ENCODE measurements at places on chromosomes 1 and 21.

DNA sequence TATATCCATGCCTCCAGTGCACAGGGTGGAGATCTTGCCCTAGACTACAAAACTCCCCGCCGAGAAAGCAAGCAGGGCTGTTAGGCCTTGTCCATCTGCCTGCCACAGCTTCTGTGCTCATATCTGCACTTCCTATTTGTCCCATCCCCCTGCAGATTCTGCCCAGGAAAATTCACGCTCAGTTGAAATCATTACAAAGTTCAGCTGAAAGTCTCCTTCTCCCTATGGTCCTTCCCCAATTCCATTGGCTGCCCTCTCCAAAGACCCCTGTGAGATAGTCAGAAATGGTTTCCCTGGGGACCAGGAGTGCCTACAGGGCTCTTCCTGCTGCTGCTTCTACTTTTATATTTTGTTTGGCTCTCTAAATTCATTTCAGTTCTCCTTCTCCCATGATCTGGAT, 63.2 kb downstream of the DTL start:
- no peak for DNase-seq

DNA sequence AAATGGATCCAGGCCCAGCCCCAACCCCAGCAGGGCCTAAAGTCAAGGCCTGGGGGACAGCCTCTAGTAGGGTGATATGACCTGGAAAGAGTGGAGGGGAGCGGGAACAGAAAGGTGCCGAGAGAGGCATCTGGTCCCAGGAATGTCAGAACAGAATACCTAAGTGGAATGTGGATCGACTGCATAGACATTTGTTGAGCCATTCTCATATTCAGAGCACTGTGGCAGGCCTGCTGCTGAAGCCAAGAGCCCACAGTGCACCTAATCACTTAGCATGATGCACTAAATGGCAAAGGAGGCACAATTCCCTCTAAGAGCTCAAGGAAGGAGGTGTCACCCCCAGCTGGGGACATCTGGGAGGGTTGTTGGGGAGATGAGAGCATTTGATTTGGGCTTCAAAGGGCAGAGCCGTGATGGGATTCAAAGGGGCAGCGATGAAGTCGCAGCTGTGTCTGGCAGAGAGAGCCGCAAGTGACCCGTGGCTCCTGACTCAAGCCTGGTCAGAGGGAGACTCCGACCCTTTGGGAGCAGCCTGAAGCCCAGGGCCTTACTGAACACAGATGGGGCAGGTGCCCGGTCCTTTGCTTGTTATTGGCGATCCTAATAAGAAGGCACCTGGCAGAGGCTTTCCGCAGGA, 8.6 kb upstream of the PKP1 start:
- DNase-seq: no peak

DNA sequence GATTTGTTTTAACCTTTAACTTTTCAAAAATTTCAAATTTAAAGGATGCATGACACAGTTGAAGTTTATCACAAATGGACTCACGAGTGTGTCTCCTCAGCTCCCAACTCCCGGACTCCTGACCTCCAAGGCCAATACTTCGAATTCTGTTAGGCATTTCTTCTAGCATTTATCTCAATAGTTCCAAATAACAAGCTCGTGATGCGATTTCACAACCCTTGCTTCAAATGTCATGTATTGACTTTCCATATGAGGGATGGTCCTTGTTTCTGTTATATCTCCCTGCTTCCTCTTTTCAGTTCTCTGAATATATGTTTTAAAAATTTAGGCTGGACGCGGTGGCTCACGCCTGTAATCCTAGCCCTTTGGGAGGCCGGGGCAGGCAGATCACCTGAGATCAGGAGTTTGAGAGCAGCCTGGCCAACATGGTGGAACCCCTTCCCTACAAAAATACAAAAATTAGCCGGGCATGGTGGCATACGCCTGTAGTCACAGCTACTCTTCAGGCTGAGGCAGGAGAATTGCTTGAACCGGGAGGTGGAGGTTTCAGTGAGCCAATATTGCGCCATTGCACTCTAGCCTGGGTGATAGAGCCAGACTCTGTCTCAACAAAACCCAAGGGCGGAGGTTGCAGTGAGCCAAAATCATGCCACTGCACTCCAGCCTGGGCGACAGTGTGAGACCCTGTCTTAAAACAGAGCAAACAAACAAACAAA, 52.0 kb upstream of the TINAGL1 start:
- DNase-seq: no peak

GRCh38 chr21:29295066-29295650, 3.6 kb upstream of the BACH1 start:
- DNase-seq: no peak

DNA sequence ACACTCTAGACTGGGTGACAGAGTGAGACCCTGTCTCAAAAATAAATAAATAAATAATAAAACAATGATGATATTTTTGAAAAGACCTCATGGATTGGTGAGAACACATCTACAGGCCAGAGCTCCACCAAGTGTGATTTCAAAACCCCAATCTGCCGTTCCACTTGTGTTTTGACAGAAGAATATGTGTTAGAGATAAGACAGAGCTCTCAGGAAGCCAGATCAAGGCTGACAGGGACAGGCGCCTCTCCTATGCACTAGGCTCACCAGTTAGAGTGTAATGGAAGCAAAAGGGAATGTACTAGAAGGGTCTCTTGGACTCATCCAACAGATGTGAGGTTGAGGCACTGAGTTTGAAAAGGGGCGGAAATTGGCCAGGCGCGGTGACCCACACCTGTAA, 110.7 kb upstream of the ERRFI1 start:
- DNase-seq: no peak

DNA sequence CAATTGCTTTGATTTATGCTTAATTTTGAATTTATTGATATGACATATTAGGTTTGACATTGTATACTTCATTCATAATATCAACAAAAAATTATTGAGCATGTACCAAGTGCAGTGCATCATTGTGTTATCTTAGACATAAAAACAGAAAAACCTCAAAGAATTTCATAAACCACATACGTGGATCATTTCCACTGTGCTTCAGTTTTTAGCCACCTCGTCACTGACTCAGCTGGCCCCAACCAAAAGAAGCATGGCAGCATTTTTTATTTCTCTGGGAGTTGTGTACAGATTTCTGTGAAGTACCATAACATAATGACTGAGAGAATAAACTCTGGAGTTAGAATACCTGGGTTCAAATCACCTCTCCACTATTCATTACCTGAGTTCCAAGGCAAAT, 95.6 kb upstream of the C1orf87 start:
- no peak for DNase-seq

- no peak for DNase-seq
Measured at GRCh38 chr1:98827041-98827440, 165.5 kb downstream of the SNX7 start.

DNA sequence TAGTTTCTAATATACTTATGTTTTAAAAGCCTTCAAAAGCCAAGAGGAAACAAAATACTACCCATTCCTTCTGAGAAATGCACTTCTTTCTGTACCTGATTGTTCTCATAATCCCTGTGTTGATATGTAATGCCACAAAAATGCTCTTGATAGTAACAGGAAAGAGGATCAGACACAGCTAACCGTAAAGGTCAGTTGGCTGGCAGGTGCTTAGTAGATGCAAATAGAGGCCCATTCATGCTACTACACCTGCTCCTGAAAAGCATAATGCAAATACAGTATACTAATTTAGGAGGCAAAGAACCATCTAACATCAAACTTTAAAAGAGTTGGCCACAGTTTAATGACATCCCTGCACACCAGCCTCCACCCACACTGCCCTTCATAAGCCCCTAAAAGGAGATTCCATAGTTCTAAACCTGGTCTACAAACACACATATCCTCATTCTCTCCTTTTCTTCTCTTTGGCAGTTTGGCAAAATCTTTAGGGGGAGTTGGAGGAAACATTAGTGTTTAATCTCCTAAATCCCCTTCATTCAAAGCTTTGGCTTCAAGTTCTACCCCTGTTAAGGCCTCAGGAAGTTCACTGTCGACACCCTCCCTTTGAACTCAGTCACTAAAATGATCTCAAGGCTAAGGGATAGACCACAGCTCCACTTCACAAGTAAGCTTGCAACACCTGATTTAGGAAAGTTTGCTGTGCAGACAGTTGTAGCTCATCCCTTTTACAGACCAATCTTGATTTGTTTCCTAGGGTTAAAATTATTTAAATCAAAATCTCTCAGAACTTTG, 2.9 kb upstream of the CD46 start:
- no peak for DNase-seq

DNA sequence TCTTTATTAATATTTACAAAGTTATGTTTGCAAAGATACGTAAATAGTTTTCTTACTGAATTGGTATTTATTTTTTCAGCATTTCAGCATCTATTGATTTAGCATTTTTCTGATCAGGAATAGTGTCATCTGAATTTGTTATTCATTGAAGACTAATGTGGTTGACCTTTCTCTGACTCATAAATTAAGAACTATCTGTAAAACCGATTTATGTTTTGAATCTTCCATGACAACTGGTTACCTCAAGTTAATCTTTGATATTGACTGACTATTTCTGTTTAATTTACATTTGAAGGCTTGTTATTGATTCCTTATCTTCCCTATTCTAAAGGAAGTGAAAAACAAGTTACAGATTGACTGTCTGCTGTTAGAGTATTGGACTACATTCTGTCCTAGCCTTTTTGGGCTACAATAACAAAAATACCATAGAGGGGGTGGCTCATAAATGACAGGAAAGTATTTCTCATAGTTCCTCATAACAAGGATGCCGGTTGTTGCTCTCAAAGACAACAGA, 1131.4 kb downstream of the PLA2G4A start:
- no peak for DNase-seq

DNA sequence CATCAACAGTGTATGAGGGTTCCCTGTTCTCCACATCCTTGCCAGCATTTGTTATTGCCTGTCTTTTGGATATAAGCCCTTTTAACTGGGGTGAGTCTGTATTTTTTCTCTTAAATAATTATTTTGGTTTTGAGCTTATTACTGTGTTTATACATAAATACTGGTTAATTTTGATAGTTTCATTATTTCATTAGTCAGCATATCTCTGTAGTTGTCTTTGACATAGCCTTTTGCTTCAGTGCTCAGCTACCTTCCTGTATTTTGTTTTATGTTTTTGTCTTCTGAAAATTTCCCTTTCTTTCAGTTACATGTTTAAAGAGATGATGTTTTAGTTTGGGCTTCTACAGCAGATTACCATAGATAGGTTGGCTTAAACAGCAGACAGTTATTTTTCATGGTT, 138.1 kb downstream of the XPR1 start:
- no peak for DNase-seq

GRCh38 chr1:182337736-182338571, 53.6 kb downstream of the GLUL start:
- DNase-seq: no peak

- DNase-seq: no peak
Measured at GRCh38 chr1:208682664-208683013, 438.5 kb upstream of the PLXNA2 start.

- no peak for DNase-seq
Measured at GRCh38 chr1:42851420-42851819, 5.0 kb downstream of the ZNF691 start.

GRCh38 chr1:154094411-154094810, 60.5 kb downstream of the NUP210L start:
- DNase-seq: no peak

- DNase-seq: no peak
Measured at GRCh38 chr1:180609643-180610555, 21.9 kb upstream of the XPR1 start.

DNA sequence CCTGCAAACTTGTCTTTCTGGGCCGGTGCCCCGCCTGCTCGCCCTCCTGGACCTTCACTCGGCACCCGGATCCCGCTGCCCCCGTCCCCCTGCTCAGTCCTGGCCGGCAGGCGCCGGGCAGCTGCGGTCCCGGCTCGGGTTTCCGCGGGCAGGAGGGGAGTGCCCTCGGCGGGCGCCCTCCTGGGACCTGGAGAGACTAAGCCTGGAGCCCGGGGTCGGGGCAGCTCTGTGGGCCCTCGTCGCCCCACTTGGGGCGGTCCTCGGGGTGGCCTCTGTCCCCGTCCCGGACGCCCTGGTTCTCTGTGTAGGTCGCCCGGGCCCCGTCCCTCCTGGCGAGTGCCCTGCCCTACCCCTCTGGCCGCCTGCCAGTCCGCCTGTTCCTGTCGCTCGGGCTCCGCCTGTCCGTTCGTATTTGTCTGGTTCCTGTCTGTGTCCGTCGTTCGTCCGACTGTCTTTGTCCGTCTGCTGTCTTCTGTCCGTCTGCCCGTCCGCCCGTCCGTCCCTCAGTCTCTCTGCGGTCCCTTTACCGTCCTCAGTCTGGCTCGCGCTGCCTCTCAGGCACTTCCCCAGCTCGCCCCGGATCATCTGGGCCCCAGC, 490 bp downstream of the SERINC2 start:
- no peak for DNase-seq

GRCh38 chr1:39204441-39205081, at the start of gene MACF1:
Gene MACF1, plus strand, starts transcription at chr1:39204695. Its CDS starts 328 bp downstream, at chr1:39205023.
- no peak for DNase-seq

DNA sequence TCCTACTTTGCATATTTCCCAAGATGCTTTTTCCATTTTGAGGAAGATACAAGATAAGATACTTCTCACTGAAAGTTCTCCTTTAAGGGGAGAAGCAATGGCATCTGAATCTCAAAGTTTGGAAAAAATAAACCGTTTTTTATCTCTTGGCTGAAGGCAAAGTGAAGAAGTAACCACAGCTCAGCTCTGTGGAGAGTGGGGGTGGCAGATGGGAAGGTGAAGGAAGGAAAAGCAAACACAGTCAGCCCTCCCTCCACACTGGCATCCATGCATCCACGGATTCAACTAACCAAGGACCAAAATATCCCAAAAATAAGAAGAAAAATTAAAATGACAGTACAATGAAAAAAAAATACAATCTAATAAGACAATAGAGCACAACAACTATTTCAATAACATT, 211.1 kb downstream of the RGS7 start:
- no peak for DNase-seq

DNA sequence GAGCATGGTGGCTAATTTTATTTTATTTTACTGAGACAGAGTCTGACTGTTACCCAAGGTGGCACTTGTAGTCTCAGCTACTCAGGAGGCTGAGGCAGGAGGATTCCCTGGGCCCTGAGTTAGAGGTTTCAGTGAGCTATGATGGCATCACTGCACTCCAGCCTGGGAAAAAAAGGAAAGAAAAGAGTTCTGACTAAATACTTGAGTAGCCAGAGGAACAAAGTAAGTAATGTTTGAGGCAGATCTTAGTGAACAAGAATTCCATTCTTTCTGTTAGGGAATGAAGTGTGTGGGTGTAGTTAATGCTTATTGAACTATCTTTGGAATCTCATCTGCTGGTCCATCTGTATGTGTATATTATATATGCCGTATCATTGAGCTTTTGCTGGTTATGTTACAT, 13.1 kb upstream of the EVI5 start:
- DNase-seq: no peak

- DNase-seq: no peak
Measured at GRCh38 chr21:18155508-18156193, 89.0 kb upstream of the CHODL start.

- DNase-seq: no peak
Measured at GRCh38 chr21:29257701-29258100, 41.0 kb upstream of the BACH1 start.

- DNase-seq: no peak
Measured at GRCh38 chr1:162470216-162470615, 27.4 kb upstream of the UHMK1 start.

- DNase-seq: no peak
Measured at GRCh38 chr1:84996846-84997666, at the start of gene MCOLN2. Gene MCOLN2, minus strand, starts transcription at chr1:84997113. Its CDS starts 241 bp downstream, at chr1:84996872.

GRCh38 chr1:180842052-180842451, 70.6 kb upstream of the KIAA1614 start:
- no peak for DNase-seq

GRCh38 chr21:39184050-39184980, 1.1 kb upstream of the PSMG1 start:
- DNase-seq: no peak

All from stimulated activated CD4-positive, alpha-beta T cell treated with anti-CD3 and anti-CD28 coated beads, TNF-alpha, amount 100 ng/mL, for 48 hours (primary cell).